Mucosa of descending colon (tissue), 3 donors: ENCODE measurements at places on chromosomes 5 and 9. TPM values are rescaled to one million over a fixed set of nuclear protein-coding genes. Genes with fewer than 3 reads are reported as not detected.

DNA sequence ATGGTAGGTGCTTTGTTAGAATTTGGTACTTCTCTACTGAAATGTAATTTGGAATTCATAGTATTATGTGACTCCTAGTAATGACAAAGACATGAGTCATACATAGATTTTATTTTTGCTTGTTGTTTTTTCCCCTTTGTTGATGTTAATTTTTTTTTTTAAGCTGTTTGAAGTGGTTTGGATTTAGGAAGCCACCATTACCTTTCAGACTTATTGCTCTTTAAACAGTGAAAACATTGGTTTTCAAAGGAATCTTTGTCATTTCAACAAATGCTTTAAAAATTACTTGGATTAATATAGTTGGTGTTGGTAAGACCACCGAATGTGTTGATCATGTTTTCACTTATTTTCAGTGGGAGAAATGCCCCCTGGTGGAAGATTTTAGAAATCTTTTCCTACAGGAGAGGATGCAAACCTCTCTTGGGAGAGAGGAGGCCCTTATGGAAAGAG, 170.1 kb upstream of the PITX1 start:
- DNase-seq, result no peak

GRCh38 chr5:91126448-91126847, 256.7 kb downstream of the ARRDC3 start:
- DNase-seq, result no peak

GRCh38 chr9:135108831-135109510, 21.5 kb downstream of the OLFM1 start:
- DNase-seq, result no peak

DNA sequence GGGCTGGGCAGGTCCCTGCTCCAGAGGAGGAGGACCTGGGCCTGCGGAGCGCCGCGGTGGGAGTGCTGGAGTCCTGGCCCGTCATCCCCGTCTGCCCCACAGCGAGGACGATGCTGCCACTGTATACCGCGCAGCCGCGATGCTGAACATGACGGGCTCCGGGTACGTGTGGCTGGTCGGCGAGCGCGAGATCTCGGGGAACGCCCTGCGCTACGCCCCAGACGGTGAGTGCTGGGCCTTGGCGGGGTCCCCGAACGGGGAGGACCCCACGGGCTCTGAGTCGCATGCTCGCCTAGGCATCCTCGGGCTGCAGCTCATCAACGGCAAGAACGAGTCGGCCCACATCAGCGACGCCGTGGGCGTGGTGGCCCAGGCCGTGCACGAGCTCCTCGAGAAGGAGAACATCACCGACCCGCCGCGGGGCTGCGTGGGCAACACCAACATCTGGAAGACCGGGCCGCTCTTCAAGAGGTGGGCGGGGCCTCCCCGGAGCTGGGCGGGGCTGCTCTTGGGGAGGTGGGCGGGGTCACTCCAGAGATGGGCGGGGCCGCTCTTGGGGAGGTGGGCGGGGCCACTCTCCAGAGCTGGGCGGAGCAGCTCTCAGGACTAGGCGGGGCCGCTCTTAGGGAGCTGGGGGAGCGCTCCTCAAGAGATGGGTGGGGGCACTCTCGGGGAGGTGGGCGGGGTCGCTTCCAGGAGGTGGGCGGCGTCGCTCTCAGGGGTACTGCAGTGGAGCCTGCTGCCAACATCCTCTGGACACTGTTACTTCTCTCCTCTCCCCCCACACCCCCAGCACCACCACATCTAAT, 13.1 kb downstream of the LRRC26 start:
- peak; percentile 62 for DNase-seq

GRCh38 chr5:84816746-84817547, 432.3 kb upstream of the EDIL3 start:
- DNase-seq, result no peak

DNA sequence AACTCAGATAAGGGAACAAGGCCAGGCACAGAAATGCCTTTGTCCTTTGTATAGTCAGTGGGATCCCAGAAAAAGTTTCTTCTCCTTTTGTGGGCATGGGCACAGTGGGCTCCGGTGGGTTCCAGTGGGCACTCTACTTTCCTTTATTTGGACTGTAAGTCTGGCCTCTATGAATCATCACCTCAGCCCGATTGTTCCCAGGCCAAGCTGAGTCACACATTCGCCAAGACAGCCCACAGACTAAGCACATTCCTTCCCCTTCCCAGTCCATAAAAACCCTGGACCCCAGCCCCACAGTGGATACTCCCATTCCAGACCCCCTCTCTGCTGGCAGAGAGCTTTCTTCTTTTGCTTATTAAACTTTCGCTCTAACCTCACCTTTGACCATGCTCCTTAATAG, 165.0 kb downstream of the FBXL17 start:
- DNase-seq, result no peak

DNA sequence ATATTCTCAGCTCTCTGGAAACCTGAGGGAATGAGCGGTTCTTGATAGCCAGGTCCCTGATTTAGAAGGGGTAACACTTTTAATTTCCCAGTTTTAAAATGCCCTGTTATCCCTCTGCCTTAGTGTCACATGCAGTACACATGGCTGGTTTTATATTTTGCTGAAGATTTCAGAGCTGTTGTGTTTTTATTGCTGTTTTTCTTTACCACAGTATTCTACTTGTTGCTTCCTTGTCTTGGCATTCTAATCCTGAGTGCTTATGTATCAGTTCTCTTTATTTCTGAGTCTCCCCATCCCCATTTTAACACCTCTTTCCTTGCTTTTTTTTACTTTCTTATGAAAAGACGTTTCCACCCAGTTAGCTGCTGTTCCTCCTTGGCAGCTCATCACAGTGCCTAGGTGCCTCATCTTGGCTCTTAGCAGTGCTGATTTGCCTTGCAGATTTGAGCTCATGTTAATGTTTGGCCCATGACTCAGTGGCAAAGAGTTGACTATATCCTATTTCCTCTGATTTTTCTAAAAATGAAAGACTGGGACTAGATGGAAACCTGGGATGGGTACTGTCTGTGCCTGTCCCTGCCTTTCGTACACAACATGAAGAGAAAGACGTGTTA, 3.7 kb downstream of the MTRR start:
- DNase-seq, result no peak

GRCh38 chr9:77747163-77747562, 99.0 kb upstream of the GNA14 start:
- DNase-seq, result no peak

GRCh38 chr9:3856592-3856991, 330.8 kb upstream of the RFX3 start:
- no peak for DNase-seq

- DNase-seq, result peak; percentile 55
Measured at GRCh38 chr5:96963267-96963666, 27.4 kb downstream of the LNPEP start.

GRCh38 chr5:171953860-171954701, 52.4 kb downstream of the FBXW11 start:
- no peak for DNase-seq

GRCh38 chr9:5869315-5870019, 21.2 kb upstream of the MLANA start:
- peak; percentile 41 for DNase-seq

- no peak for DNase-seq
Measured at GRCh38 chr5:141878186-141878710, at the start of gene PCDH1. TSS of gene PCDH1 (minus strand) at chr5:141878410. CDS start at chr5:141878262, 148 bp downstream.

- no peak for DNase-seq
Measured at GRCh38 chr5:150245111-150245789, 44.3 kb downstream of the CAMK2A start.

GRCh38 chr9:31908891-31909480, 475.5 kb upstream of the ACO1 start:
- DNase-seq, result no peak

- no peak for DNase-seq
Measured at GRCh38 chr5:127153031-127153430, 79.7 kb upstream of the C5orf63 start.

Gene LRRC19
- total RNA-seq, result 45.1 TPM

Gene CAPSL
- not detected for total RNA-seq

Gene SLC9A3
- total RNA-seq, result 272 TPM

Gene LVRN
- total RNA-seq, result 1.6 TPM

Gene SLC26A2
- 853 TPM for total RNA-seq

Gene AGXT2
- total RNA-seq, result not detected

Gene TAS2R1
- total RNA-seq, result not detected

Gene JAK2
- 17.0 TPM for total RNA-seq

Gene ARSB
- total RNA-seq, result 14.1 TPM

Gene TMEM174
- total RNA-seq, result not detected

Gene WNK2
- 276 TPM for total RNA-seq
